Stimulated activated CD4-positive, alpha-beta T cell treated with anti-CD3 and anti-CD28 coated beads, TNF-alpha, amount 100 ng/mL, for 48 hours (primary cell): ENCODE measurements at places on chromosomes 16 and 17.

GRCh38 chr16:29908719-29909220 lies 8.5 kb downstream of the ASPHD1 start:
- no peak for DNase-seq

DNA sequence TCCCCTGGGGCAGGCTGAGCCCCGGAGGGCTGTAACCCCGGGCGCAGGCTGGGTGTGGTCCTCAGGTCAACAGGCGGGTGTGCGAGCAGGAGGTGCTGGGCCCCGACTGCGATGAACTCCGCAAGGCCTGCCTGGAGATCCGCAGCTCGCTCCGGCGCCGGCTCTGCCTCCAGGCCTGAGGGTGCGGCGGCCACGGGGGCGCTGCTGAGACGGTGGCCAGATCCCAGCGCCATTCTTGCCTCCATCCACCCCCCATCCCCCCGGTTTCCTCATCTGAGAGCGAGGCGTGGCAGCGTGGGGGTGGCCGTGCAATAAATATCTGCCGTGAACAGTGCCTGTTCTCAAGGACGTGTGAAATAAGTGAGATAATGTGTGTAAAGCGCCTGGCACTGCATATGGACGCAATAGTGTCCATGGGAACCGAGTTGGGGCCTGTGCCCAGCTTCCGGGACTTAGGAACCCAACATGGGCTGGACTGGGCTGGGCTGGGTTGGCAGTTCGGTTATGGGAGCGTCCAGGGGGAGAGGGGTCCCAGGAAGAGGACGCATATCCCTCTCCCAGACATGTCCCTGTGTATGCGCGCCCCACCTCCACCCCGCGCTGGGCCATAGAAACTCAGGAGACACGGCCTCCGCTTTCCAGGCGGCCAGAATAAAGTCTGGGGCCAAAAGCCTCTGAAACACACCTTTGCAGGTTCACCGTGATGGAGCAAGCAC lies 15.0 kb downstream of the ZNF213 start:
- DNase-seq: no peak

- DNase-seq: no peak
Observed at GRCh38 chr16:49068224-49068623, 213.4 kb downstream of the CBLN1 start.

DNA sequence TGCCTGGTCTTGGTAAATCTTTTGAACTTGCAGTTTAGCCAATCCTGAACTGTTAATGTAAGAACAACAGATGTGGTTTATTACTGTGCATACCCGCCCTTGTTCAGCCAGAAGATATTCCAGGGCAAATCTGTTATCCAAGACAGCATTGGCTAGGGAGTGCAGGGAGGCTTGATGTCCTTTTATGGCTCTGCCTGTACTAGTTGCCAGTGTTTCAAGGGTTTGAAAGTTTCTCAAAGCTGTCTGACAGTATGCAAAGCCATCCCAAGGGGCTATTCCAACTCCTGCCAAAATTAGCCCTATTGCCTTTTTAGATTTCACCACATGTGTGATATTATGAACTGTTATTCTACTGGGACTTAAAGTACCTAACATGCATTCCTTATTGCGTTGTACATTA lies 30.1 kb downstream of the LCMT1 start:
- DNase-seq: no peak

- DNase-seq: no peak
Observed at GRCh38 chr16:71811261-71811803, 2.7 kb upstream of the AP1G1 start.
